CD4-positive, alpha-beta T cell treated with Interleukin-4 for 4 hours (primary cell): ENCODE measurements at places on chromosomes 12 and 14.
A peak's percentile ranks its signal among the peaks of the same experiment; 100 is the strongest.

GRCh38 chr12:95838125-95838524, 20.6 kb upstream of the SNRPF start:
- DNase-seq = no peak

DNA sequence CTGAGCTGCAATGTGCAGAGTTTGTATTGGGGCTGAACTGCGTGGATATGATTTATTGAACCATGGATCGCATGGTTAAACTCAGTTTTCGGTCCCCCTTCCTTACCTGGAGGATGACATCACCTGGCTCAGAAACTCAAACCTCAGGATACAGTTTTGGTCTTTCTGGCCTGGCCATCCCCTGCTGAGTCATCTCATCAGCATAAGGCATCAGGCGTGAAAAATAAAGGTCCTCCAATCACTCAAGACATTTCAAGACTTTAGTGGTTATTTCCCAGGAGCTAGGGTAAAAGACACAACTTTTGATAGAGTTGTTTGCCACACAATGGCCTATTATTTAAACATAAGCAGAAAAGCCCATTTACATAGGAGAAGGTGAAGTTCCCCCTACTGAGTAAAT, 631.1 kb upstream of the TMEM132C start:
- no peak for DNase-seq

DNA sequence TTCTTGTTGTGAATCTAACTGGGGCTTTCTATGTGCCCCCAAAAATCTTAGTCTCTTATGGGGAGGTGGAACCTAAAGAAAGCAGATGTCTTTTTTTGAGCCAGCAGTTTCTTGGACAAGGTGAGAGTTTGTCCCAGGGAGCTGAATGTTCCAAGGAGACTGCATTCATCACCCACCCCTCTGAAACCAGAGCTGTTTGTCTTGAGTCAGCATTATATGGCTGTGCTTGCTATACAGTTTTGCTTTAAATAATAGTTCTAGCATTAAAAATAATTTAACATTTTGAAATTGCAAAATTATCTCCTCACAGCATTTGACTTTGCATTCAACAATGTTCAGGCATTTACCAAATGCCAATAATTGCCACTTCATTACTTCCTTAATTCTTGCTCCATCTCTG, 813.3 kb downstream of the BCL11B start:
- no peak for DNase-seq

DNA sequence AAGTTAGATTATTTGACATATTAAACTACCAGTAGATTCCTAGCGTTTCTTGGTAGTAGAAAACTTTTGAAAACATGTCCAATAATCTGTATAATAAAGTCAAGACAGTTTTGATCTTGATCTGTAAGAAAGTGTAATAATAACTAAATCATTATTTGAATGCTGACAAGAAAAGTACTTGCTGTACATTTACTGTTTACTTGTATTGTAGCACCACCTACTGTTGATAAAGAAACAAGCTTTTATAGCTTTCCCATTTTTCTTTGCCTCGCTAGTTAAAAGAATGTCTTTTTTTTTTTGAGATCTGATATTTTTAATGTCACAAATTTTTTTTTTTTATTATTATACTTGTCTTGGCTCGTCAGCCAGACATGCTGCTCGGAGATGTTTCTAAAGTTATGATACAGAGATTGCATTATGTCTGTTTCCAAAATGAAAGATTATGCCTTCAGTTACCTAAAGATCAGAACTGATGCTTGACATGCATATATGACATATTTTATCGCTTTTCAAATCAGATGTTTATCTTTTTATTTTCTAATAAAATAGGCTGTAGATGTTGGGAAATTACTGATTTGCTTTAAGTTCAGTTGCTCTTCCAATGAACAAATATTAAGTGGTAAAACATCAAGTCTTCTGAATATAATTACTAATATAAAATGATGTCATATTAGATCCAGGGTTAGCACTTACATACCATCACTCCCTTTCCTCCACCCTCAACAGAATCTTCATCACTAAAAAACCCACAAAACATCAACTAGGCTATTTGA, 140.5 kb downstream of the AKAP6 start:
- DNase-seq = no peak

- no peak for DNase-seq
Measured at GRCh38 chr12:129973236-129973961, 69.6 kb upstream of the TMEM132D start.

DNA sequence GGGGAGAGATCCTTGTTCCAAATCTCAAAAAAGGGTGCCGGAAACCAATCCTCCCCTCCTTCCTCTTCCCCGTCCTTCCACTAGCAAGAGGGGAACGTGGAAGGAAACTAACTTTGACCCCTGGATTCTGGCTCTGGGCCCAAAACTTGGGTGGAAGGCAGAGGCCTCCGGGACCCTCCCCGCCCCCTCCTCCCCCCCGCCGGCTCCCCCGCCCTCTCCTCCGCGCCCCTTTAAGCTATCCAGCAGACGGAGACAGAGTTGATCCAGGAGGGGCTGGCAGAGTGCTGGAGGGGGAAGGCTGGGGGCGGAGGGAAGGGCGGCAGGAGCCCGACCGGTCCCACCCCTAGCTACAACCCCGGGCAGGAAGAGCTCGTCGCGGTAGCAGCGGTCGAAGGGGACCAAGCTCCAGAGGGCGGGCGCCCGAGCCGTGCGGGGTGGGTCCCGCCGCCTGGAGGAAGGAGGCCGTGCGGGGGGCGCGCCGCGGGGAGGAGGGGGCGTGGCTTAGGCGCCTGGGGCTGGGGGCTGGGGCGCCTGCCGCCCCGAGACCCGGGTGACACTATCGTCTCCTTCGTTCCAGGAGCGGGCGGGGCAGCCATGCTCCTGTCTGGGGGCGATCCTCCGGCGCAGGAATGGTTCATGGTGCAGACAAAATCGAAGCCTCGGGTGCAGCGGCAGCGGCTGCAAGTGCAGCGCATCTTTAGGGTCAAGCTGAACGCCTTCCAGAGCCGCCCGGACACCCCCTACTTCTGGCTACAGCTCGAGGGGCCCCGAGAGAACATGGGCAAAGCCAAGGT, at the start of gene NYNRIN:
Gene NYNRIN (plus strand): TSS at position 351 of the 794 bp plus-strand sequence. CDS start 244 bp downstream, at position 595.
- DNase-seq = peak; percentile 8

DNA sequence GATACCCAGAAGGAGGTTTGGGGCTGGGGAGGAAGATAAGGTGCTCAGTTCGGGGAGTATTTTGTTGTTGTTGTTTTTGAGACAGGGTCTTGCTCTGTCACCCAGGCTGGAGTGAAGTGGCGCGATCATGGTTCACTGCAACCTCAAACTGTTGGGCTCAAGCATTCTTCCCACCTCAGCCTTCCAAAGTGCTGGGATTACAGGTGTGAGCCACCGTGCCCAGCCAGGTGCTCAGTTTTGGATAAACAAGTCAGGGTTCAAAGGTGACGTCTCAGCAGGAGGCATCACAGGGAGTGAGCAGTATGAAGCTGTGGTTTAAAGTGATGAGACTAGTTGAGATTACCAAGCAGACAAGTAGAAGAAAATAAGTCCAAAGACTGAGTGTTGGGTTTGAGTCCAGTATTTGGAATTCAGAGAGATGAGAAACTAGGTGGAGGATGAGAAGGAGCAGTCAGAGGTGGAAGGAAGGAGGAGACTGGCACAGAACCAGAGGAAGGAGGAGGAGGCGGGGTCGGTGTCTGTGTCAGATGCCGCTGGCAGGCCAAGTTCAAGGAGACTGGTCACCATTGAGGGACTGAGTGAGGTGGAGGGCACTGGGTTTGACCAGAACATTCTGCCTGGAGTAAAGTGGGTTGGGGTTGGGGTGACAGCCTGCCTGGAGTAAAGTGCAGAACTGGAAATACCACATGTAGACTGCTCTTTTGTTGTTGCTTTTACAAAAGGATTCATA, 16.1 kb downstream of the SLC35E3 start:
- no peak for DNase-seq

DNA sequence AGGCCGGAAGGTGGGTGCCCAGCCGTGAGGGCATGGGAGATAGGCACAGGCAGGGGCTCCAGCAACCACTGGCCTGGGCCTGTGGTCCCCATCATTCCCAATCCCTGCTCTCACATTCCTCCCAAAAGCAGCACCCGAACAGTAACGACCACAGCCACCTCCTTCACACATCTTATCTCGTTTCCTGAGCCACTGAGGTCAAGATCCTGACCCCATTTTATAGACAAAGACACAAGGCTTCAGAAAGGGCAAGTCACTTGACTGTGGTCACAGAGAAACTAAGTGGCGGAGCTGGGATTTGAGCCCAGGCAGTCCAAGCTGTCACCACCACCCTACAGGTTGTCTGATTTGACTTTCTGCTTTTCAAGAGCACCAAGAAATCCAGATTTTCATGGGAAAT, 38.9 kb downstream of the DTX1 start:
- no peak for DNase-seq

DNA sequence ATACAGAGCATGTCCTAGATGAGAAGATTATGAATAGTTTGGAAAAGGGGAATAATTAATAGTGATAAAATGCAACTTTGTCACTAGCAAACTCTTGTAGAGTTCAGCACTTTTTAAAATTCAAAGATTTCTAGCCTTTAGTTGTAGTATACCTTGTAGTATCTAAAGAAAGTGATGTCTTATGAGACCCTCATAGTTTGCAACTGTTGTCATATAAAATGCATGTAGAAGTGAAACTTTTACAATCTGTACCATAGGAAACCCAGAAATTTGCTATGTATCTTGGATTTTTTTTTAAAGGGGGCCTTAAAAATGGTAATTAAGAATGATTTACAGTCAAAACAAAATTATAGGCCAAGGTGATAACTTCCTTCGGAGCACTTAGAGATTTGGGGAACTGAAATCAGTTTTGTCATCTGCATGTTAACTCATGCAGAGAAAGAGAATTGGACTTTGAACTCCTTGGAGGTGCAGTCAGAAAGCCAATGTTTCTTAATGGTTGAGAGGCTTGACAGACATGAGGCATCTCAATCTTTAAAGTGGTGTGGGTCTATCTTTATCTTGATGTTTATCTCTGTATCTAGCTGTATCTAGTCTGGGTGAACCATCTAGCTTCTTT, 1.3 kb downstream of the LRRK2 start:
- DNase-seq = no peak

- no peak for DNase-seq
Measured at GRCh38 chr12:38587594-38587993, 271.0 kb downstream of the ALG10B start.

DNA sequence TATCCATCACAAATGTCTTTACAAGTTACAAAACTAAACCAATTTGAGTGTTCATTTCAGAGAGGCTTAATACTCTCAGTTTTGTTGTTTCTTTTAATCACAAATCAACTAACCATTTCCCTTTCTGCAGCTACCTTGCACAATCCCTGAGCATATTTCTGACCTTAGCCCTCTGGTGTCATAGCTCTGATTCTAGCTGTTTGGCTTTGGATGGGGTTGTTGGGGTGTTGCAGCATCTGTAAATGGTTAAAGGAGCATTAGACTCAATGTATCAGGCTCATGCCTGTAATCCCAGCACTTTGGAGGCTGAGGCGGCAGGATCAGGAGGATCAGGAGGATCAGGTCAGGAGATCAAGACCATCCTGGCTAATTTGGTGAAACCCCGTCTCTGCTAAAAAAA, 461.4 kb downstream of the NRXN3 start:
- no peak for DNase-seq

- DNase-seq = no peak
Measured at GRCh38 chr14:19920021-19920657, at the start of gene OR4K5. Gene OR4K5, plus strand, starts transcription at chr14:19920607. Its CDS starts 0 bp downstream, at chr14:19920607.

GRCh38 chr12:23671881-23672280, 277.6 kb downstream of the SOX5 start:
- no peak for DNase-seq

DNA sequence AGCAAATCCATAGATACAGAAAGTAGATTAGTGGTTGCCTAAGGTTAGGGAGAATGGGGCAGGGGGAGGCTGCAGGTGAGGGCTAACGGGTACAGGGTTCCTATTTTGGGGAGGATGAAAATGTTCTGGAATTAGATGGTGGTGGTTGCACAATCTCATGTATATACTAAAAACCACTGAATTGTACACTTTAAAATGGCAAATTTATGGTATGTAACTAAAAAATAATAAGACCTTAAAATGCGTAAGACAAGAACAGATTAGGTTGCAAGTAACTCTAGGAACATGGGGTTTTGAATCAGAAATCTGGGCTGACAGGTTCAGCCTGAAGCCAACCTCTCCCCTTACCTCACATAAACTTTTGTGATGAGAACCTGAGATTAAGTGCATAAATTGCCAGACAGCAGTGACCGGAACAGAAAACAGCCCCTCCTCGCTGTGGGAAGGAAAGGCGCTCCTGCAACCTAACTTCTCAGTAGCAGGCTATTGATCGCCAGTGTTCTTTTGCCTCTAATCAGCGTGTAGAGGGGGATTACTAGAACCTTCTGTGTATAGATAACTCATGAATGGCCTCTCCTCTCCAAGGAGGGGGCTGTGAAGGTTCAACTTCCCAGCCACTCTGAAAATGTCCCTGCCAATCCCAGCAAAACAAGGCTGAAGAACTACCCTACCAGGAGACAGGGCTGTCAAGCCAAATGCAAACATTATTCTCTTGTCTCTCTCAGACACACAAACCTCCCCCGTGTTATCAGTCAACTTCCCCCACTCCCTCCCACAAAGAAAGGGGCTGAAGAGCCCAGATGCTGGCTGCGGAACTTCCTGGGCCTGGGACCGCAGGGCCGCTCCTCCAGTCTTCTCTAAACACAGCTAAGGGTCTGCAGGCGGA, 1.9 kb downstream of the SSH1 start:
- DNase-seq = no peak

GRCh38 chr12:10170216-10170615, 1.7 kb downstream of the OLR1 start:
- DNase-seq = no peak

DNA sequence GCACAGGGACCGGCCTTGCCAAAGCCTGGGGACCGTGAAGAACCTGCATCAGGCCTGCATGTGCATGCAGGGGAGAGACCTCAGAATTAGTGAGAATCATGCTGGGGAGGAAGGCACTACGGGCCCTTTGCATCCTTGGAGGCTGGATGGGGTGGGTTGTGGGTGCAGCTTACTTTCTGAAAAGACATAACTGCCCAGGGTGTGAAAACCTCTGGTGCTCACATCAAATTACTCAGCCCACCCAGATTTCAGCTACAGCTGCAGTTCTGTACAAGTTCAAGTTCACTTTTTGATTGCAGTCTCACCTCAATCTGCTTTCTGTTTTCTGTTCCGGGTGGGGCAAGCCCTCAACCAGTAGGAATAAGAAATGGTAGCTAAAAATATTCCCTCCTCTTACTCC, 130.6 kb downstream of the SLC15A4 start:
- DNase-seq = peak; percentile 25

DNA sequence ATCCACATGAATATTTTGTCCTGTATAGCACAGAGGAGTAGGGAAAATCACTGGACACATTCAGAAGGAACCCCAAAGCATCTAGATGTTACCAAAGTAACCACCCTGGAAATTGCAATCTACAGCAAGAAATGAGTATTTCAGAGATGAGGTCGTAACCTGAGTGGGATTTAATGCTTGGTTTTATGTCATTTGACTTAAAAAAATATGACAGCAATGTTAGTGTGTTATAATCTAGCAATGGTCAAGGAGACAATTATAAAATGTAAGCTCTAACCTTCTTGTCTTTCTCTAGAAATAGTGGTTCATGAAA, 256.6 kb downstream of the NAV3 start:
- no peak for DNase-seq

DNA sequence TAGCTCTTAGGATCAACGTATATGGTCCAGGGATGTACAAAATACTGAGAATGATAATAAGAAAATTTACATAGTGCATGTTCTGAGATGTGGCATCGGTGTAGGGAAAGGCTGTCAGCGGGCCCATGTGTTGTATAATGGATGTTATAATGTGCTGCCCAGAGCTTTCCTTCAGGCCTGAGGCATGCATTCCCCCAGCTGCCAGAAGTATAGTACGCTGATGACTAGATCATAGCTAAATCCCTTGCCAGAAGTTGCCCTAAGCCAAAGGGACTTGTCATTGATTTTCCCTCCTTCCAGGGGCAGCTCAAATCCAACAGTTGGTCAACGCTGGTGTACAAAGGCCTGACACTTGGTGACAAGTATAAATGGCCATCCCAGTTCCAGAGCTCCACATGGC, 6.5 kb upstream of the OR11G2 start:
- no peak for DNase-seq
